ENCODE measurements at places on chromosomes 7 and 10. TPM values are rescaled to one million over a fixed set of nuclear protein-coding genes. Genes with fewer than 3 reads are reported as not detected.

SPDYE6 gene
- not detected for total RNA-seq

- no peaks in the 10 kb centered on the region for H3K4me1 ChIP-seq
- no peak overlapping the region for H3K27ac ChIP-seq
- peaks cover 2% of the 10 kb centered on the region for H3K27me3 ChIP-seq
- DNase-seq: no peak
These were observed 503.6 kb upstream of the MGMT start for GRCh38 chr10:128963211-128964099.

DNA sequence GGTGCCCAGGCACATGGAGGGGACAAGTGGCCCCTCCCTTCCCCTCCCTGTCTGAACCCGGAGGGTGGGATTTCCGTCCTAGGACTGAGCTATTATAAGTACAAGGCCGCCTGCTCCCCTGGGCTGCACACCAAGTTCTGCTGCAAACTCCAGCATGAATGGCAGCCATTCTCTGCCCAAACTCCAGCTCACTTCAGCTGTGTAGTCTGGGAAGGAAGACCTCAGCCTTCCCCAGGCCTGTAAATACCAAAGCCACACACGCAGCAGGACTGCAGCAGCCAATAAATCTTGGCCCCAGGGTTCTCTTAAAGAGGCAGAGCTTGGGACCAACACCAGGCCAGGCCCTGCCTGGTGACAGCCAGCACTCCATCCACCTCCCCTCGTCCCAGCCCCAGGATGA is 291.3 kb upstream of the ZMIZ1 start:
- no peaks in the 10 kb centered on the region for H3K36me3 ChIP-seq
- H3K4me3 ChIP-seq: no peak overlapping the region
- no peak overlapping the region for H3K27ac ChIP-seq
- DNase-seq: no peak
- H3K27me3 ChIP-seq: peaks cover 5% of the 10 kb centered on the region

- H3K36me3 ChIP-seq: no peaks in the 10 kb centered on the region
- no peak for DNase-seq
- no peak overlapping the region for H3K4me3 ChIP-seq
These were observed 244.9 kb downstream of the SKAP2 start for GRCh38 chr7:26619348-26619984.

FAM180A gene
- total RNA-seq: not detected

OR13A1 gene
- total RNA-seq: not detected

DNA sequence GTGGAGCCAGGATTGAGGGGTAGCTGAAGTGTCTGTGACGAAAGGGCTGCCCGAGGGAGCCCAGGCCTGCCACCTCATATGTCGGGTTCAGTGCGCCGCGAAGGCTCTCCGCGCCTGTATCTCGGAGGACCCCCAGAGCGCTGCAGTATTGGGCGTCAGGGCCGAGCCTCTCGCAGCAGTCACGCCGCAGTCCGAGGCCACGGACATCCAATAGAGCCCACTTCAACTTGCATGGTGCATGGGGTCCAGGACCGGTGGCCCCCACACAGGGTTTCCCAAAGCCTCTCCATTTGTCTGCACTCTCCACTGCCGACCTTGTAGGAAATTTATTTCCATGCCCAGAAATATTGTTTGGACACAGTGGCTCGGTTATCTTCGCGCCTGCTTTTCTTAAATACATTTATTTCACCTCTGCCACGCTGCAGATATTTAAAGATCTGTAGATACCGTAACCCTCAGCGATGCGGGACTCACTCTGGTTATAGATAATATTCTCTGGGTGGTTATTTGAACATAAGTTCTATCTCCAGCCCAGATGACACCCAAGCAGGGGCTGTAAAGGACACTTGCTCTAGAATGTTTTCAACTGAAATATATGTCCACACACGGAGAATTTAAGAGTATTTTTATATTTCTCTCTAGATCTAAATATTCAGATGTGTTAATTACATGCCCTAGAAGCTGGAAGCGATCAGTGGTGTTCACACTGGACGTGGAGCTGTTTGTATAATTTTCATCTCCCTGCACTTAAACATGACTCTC is 5.1 kb upstream of the ZNF503 start:
- H3K27me3 ChIP-seq: peaks cover 81% of the 10 kb centered on the region
- peaks cover 13% of the 10 kb centered on the region for H3K4me1 ChIP-seq
- peaks cover 2% of the 10 kb centered on the region for H3K36me3 ChIP-seq
- DNase-seq: no peak
- no peak overlapping the region for H3K27ac ChIP-seq

DNA sequence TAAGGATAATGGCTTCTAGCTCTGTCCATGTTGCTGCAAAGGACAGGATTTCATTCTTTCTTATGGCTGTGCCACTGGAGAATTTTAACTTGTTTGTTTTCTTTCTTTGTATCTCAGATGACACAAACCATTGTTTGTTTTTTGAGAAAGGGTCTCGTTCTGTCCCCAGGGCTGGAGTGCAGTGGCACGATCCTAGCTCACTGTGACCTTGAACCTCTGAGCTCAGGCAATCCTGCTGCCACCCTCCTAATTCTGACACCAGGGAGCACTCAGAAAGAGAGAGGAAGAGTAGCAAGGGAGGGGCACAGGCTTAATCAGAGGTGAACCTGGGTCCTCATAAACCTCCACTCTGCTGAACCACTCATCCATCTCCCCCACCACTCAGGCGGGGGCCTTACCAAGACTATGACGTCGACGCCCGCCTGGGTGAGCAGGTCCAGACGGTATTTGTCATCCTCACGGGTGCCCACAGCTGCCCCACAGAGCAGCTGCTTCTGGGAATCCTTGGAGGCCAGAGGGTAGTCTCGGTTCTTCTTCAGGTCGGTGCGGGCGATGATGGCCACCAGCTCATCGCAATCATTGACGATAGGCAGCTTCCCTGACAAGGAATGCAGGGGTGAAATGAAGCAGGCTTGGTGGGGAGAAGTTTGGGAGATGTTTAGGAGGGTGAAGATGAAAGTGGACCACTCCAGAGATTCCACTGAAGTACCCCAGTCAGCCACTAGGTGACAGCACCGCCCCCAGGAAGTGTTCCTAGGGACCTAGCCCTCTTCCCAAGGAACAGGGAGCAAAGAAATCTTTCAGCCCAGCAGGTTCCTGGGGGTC is 11.6 kb downstream of the IMPDH1 start:
- DNase-seq: peak; percentile 54
- no peaks in the 10 kb centered on the region for H3K27me3 ChIP-seq
- H3K27ac ChIP-seq: no peak overlapping the region
- H3K36me3 ChIP-seq: peaks cover 5% of the 10 kb centered on the region
- no peaks in the 10 kb centered on the region for H3K4me1 ChIP-seq

MALRD1 gene
- not detected for total RNA-seq

- H3K27ac ChIP-seq: no peak overlapping the region
- peaks cover 17% of the 10 kb centered on the region for H3K27me3 ChIP-seq
- no peak overlapping the region for H3K4me3 ChIP-seq
- H3K36me3 ChIP-seq: no peaks in the 10 kb centered on the region
- no peaks in the 10 kb centered on the region for H3K4me1 ChIP-seq
- DNase-seq: no peak
These were observed 81.9 kb downstream of the EGFR start for GRCh38 chr7:55100544-55101327.

GRCh38 chr10:33521904-33522303 is 187.4 kb upstream of the NRP1 start:
- H3K4me3 ChIP-seq: no peak overlapping the region
- no peaks in the 10 kb centered on the region for H3K36me3 ChIP-seq
- no peak for DNase-seq
- H3K27ac ChIP-seq: no peak overlapping the region

GRCh38 chr7:157032128-157032527 is 21.7 kb upstream of the MNX1 start:
- DNase-seq: no peak
- H3K4me3 ChIP-seq: no peak overlapping the region
- H3K4me1 ChIP-seq: peaks cover 4% of the 10 kb centered on the region
- no peaks in the 10 kb centered on the region for H3K36me3 ChIP-seq

- no peak overlapping the region for H3K4me3 ChIP-seq
- DNase-seq: no peak
- H3K4me1 ChIP-seq: peaks cover 6% of the 10 kb centered on the region
- H3K27ac ChIP-seq: no peak overlapping the region
These were observed 18.7 kb downstream of the ECHDC3 start for GRCh38 chr10:11760861-11761260.

DNA sequence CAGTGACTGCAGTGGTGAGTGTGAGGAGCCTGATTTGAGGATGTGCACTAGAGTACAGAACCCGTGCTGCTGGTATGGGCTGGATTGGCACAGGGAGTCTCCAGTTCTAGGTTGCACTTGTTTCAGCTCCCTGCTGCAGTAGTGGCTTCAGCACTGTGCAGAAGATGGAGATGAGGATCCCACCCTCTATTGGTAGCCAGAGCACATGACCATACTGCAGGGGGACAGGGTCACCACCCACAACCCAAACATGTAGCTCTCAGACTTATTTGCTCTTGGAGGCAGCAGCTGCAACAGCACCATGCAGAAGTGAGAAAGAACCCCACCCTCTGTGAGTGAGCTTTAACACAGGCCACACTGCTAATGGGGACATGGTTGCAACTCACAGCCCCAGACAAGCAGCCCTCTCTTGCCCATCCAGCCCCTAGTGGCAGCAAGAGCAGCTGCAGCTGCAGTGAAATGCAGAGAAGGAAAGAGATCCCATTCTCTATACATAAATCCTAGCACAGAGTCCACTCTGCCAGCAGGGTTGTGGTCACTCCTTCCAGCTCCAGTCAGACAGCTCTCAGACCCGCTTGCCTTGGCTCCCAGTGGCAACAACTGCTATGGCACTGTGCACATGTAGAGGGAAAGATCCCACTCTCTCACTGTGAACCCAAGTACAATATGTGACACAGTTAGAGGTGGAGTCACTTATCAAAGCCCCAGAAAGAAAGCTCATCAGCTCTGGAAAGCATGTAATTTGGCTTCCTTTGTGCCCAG is 51.4 kb upstream of the SCIN start:
- no peaks in the 10 kb centered on the region for H3K4me1 ChIP-seq
- no peak overlapping the region for H3K27ac ChIP-seq
- H3K27me3 ChIP-seq: peaks cover 16% of the 10 kb centered on the region
- DNase-seq: no peak

DNA sequence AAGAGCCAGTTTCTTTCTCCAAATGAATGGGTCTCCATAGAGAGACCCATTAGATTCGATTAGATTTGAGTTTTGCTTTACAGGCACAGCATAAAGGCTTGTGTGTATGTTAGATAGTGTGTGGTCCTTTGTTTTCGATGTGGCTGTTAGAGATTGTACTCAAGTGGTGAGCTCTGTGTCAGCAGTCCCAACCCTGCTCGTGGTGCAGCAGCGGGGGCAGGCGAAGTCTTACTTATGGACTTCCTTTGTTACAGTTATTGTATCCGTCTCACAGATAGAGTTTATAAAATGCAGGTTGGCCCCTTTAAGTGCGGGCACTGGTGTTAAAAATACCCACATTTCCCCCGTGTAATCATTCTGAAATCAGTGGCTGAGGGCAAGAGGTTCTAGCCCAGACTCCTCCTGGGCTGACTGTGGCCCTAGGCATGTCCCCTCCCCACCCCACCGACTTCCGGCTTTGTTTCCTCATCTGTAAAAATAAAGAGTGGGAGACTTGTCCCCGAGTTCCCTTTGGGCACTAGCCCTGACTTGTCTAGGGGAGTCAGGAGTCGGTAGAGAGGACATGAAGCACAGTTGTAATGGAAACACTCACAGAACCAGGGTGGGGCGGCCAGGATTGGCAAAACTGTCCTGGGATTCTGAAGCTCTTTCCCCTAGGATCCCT is 28.6 kb downstream of the MTURN start:
- DNase-seq: no peak
- peaks cover 50% of the 10 kb centered on the region for H3K4me1 ChIP-seq
- H3K27ac ChIP-seq: peak overlapping the region; percentile 84
- no peaks in the 10 kb centered on the region for H3K27me3 ChIP-seq
- H3K36me3 ChIP-seq: no peaks in the 10 kb centered on the region

DNA sequence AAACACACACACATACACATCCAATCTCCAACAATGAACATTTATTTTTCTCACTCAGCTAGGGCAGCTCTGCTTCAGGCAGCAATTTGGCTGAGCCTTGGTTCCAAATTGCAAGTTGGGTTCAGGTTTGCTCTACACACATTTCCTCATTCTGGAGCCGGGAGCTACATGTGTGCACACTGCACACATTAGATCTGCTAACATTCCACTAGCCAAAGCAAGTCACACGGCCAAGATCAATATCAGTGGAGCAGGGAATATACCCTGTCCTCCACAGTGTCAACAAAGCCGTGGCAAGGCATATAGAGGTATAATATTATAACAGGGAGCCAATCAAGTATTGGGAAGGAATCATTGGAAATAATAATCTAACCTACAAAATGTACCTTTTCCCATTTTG is 57.5 kb upstream of the PPP1R3C start:
- H3K4me1 ChIP-seq: peaks cover 5% of the 10 kb centered on the region
- no peaks in the 10 kb centered on the region for H3K36me3 ChIP-seq
- no peak for DNase-seq
- H3K27ac ChIP-seq: no peak overlapping the region
- peaks cover 2% of the 10 kb centered on the region for H3K27me3 ChIP-seq

LRRTM3 gene
- not detected for total RNA-seq

PVRIG gene
- total RNA-seq: 86.2 TPM

GRCh38 chr7:51451751-51452476 is 135.3 kb upstream of the COBL start:
- H3K36me3 ChIP-seq: no peaks in the 10 kb centered on the region
- H3K27ac ChIP-seq: no peak overlapping the region
- no peaks in the 10 kb centered on the region for H3K27me3 ChIP-seq
- no peak for DNase-seq

- H3K27ac ChIP-seq: no peak overlapping the region
- H3K27me3 ChIP-seq: no peaks in the 10 kb centered on the region
- DNase-seq: no peak
- H3K4me3 ChIP-seq: no peak overlapping the region
- no peaks in the 10 kb centered on the region for H3K36me3 ChIP-seq
- H3K4me1 ChIP-seq: no peaks in the 10 kb centered on the region
These were observed 106.2 kb downstream of the TWIST1 start for GRCh38 chr7:19011212-19011611.

All from activated naive CD8-positive, alpha-beta T cell treated with anti-CD3 and anti-CD28 coated beads, Interleukin-2, amount 10 ng/mL, durations not matched to agents 7 days and 5 days (primary cell).